ENCODE measurements at places on chromosomes 1 and 21.
A peak's percentile ranks its signal among the peaks of the same experiment; 100 is the strongest.

GRCh38 chr1:176241385-176242015, 34.4 kb upstream of the COP1 start:
- DNase-seq = peak; percentile 29

- peak; percentile 94 for DNase-seq
Observed at GRCh38 chr1:212595787-212596714, 12.5 kb upstream of the ATF3 start.

- no peak for DNase-seq
Observed at GRCh38 chr1:205772607-205773032, 2.7 kb downstream of the RAB29 start.

GRCh38 chr1:234256359-234256758, 116.9 kb upstream of the COA6 start:
- peak; percentile 33 for DNase-seq

GRCh38 chr1:245084551-245084950, 70.2 kb upstream of the KIF26B start:
- peak; percentile 41 for DNase-seq
